ENCODE measurements at places on chromosomes 12 and 14.

DNA sequence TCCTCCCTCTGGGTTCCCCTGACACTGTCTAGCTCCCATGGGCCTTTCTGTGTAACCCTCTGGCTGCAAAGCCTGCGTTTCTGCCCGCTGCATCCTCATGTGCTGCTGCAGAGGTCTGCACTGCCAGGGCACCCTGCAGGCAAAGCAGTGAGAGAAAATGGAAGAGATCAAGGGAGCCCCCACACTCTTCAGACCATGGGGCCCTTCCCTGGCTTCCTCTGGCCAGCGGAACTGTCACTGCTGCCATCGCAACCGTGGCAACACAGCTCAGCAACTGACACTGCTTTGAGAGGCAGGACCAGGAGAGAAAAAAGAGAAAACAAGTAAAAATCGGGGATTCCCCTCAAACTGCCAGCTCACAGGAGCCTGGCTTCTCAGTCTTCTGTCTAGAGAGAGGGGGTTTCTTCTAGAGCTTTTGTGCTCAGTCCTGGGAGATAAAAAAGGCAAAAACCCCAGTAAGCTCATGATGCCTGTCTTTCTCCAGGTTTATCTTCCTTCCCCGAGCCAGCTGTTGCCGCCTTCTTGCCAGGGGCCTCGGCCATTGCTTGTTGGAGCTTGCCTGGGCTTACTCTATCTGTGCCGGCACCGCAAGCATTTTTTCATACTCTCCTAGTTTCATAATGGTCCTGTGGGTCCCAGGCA lies 38.9 kb downstream of the C14orf132 start:
- DNase-seq: no peak

GRCh38 chr12:6312529-6313325 lies 2.2 kb downstream of the PLEKHG6 start:
- no peak for DNase-seq

DNA sequence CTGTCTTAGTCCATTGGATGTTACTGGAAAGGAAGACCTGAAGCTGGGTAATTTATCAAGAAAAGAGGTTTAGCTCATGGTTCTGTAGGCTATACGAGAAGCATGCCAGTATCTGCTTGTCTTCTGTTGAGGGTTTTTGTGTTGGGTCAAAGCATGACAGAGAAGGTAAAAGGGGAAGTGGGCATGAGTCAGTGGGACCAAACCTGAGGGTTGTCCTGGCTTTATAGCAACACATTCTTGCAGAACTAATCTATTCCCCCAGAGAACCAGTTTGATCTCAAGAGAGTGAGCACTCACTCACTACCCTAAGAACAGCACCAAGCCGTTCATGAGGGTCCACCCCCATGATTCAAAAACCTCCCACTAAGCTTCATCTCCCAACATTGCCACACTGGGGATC lies 19.0 kb upstream of the KRAS start:
- DNase-seq: no peak

GRCh38 chr12:124493809-124494750 lies 73.3 kb downstream of the NCOR2 start:
- no peak for DNase-seq

- DNase-seq: no peak
These were observed 271.6 kb upstream of the CRY1 start for GRCh38 chr12:107364875-107365518.

GRCh38 chr12:80776706-80777105 lies 60.0 kb downstream of the MYF5 start:
- no peak for DNase-seq

- no peak for DNase-seq
These were observed 358.7 kb downstream of the RAD51B start for GRCh38 chr14:68178282-68178681.

DNA sequence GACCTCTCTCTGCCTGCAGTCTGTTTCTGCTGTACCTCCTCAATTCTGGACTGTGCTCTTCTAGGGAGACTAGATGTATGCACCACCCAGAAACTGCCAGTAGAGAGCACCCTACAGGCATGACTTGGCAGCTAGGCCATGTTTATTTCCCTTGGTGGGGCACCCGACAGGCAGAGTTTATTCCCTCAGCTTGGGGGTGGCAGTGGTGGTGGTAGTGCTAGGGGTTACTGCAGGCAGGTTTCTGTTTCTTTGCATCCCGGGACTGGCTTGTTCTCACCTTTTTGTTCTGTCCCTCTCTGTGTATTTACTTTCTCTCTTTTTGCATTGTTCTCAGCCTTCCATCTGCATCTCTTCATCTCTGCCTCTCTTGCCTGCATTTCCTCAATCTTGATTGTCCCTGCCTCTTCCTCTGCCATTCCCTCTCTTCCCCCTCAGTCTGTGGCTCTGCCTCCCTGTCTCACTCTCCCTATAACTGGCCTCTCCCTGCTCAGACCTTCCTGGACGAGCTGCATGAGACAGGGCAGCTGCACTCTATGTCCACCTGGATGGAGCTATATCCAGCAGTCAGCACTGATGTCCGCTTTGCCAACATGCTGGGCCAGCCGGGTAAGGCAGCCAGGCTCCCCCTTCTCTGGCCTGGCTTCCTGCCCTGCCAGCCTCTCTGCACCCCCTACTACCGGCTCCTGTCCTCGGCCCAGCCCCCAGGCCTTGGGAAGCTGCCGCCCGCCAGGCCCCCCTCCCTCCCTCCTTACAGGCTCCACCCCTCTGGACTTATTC lies 13.8 kb downstream of the PRPF40B start:
- peak; percentile 81 for DNase-seq

Data from ELR (cell line).